ENCODE measurements at places on chromosomes 16 and 17. TPM values are rescaled to one million over a fixed set of nuclear protein-coding genes. Genes with fewer than 3 reads are reported as not detected.

GRCh38 chr16:67226295-67226803 is 581 bp upstream of the TMEM208 start:
- no peak for DNase-seq

The CHD9 gene
- 9.4 TPM for polyA plus RNA-seq

- DNase-seq = no peak
Observed at GRCh38 chr17:77686903-77687302, 271.6 kb upstream of the TNRC6C start.

DNA sequence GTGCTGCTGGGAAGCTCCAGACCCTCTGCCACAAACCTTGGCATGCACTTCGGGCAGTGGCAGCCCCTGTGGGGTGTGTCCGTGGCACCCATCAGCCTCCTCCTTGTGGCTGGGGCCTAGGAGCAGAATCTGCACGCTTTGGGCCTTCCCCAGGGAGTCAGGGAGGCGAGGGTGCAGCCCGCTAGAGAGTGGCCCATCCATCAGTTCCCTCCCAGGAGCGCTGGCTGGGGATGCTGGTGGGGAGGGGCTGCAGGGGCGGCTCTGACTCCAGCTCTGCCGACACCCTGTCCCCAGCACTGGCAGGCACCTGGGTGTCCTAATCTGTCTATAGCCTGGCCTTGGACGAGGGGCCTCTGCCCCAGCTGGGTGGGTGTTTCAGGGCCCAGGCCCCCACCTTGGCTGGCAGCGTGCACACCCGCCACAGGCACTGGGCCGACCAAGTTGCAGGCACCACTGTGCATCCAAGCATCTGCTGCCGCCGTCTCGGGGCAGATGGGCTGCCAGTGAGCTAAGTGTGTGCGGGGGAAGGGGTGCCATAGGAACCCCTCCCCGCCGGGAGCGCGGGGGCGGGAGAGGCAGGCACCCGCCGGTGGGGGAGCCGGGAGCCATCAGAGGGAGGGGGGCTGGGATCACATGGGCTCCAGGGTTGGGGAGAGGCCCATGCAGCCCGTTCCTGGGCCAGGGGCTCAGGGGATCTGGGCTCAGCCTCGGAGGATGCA is 30.2 kb downstream of the ENDOV start:
- DNase-seq = no peak

GRCh38 chr17:11921296-11921695 is 76.0 kb downstream of the ZNF18 start:
- no peak for DNase-seq

DNA sequence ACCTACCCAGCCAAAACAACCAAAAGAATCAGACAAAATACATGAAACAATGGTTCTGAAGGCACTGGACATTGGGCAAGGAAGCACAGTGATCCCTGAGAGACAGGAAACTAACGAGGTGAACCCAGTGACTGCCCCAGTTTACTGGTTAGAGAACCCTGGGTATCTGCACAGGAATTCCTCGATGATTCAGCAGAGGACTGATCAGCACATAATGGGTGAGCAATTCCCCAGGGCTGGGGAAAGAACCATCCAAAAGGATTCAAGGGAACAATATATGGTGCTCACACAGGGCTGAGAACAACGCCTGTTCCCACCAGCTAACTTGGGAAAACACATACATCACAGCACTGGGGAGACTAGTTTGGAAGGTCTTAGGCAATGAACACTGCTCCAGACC is 167.2 kb downstream of the PARN start:
- DNase-seq = no peak

The MARCHF10 gene
- 6.3 TPM for polyA plus RNA-seq

The EPN3 gene
- polyA plus RNA-seq = 28.7 TPM

- DNase-seq = no peak
Observed at GRCh38 chr16:5071341-5071680, 332 bp upstream of the ALG1 start.

DNA sequence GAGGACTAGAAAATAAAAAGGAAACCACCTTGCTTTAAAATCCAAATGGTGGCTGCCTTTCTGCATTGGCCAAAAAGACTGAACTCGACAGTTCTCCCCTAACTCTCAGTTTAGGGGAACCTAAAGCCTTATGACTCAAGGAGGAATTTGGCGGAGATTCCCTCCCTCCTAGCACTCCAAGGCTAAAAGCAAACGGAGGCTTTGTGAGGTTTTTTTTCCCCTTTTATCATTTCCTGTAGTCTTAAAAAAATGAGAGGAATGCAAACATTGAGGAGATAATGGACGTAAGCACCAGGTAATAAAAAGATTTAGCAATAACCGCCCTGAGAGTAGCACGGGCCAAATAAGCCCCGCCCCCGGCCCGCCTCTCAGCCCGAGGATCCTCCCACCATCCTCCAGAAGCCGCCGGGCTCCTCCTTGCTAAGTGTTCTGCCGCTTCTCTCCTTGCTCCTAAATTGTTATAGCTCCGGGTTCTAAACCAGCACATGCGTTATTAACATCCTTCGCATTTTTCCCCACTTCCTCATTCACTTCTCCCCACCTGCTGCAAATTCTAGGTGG is 5.8 kb upstream of the KIFC3 start:
- peak; percentile 83 for DNase-seq

GRCh38 chr16:85284141-85284817 is 172.0 kb upstream of the CIBAR2 start:
- no peak for DNase-seq

DNA sequence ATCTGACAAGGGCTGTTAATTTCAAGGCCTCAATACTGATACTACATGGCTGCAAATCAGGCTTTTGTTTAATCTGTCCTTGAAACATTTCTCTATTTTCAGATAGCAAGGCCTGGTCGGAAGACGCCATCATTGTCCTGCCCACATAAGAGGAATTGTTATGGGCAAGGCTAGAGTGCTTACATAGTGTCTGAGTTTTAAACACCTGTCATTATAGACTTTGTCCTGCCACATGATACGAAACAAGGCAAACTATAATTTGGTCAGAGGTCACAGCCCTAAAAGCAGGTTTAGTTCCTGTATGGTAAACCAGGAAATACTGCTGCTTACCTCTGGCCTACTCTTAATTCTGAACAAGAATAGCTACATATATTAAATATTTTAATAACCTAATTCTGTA is 104.4 kb downstream of the SSH2 start:
- DNase-seq = no peak

DNA sequence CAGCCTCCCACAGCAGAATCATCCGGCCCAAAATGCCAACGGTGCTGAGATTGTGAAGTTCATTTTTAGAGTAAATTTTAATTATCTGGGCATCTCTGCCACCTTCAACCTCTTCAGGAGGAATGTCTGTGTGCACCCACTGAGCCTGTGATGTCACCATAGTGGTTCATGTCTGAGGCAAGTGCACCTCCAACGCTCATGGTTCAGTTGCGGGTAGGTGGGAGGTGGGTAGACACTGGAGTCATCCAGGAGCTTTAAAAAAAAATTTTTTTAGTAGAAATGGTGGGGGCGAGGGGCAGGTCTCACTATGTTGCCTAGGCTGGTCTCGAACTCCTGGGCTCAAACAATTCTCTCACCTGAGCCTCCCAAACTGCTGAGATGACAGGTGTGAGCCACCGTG is 1.9 kb downstream of the FLYWCH1 start:
- no peak for DNase-seq
